SJCRH30 (cell line): ENCODE measurements at places on chromosomes 6 and 20. TPM values are rescaled to one million over a fixed set of nuclear protein-coding genes. Genes with fewer than 3 reads are reported as not detected.

The SPTLC3 gene
- total RNA-seq, result not detected in 2 replicates

The TREM1 gene
- total RNA-seq, result not detected in 2 replicates

DNA sequence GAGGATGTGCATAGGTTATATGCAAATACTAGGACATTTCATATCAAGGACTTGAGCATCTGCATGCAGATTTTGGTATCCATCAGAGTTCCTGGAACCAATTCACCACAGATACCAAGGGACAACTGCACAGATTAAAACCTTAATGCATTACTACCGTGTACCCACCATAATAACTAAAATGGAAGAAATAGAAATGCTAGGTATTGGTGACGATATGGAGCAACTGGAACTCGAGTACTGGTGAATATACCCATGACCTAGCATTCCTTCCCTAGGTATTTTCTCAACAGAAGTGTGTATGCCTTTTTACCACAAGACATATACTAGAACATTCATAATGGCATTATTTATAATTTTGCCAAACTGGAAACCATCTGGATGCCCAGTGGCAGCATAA, 18.5 kb downstream of the KCNS1 start:
- no peak for DNase-seq

DNA sequence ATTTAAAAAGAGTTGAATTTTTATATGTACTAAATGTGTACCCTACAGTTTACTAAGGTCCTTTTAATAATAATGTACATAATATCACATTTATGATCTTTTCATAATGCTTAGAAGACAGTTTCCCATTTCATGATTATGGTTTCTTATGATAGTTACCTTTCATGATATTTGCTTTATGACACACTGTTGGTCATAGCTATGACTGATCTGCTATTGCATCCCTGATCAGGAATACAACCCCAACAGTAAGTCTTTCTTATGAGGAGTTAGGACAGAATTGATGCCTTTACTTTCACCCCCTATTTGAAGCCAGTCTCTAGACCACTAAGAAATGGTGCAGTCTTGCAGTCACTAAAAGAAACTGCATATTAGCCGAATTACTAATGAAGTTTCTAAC, 31.0 kb downstream of the LCA5 start:
- DNase-seq, result no peak

- no peak for DNase-seq
These were observed 16.1 kb upstream of the KIAA0408 start for GRCh38 chr6:127475135-127475822.

- DNase-seq, result no peak
These were observed 304.4 kb upstream of the PLCB4 start for GRCh38 chr20:8764344-8764962.
